DMS 273 treated with DMSO at 0.1 percent for 48 hours (cell line): ENCODE measurements at places on chromosomes 12 and 14.

- no peak for DNase-seq
Measured at GRCh38 chr12:68825569-68826217, 17.7 kb downstream of the MDM2 start.

GRCh38 chr12:106601031-106601430 is 18.2 kb downstream of the RFX4 start:
- DNase-seq, result peak; percentile 24

DNA sequence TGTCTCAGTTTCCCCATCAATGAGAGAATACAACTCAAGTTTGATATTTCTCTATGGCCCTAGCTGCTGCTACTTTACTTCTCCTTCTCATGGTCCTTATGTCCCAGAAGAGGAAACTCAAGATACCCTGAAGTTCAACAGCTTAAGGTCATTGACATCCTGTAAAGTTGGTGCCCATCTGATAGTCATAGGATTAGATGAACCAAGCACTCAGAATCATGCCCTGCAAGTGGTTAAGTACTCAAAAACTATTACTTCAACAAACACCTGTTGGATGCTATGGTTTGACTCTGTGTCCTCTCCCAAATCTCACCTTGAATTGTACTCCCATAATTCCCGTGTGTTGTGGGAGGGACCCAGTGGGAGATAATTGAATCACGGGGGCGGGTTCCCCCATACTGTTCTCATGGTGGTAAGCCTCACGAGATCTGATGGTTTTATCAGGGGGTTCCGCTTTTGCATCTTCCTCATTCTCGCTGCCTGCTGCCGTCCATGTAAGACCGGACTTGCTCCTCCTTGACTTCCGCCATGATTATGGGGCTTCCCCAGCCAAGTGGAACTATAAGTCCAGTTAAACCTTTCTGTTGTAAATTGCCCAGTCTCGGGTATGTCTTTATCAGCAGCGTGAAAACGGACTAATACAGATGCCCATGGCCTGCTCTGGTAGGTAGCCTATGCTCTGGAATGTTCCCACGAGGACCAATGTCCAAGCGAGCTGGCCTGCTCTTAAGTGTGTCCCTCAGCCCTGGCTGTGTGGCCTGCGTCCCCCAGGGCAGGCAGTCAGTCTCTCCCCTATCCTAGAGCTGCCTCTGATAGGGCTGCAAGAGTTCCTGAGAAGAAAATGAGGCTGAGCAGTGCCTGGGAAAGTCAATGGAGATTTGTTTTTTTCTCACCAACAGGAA is 18.1 kb downstream of the CAMKK2 start:
- no peak for DNase-seq

DNA sequence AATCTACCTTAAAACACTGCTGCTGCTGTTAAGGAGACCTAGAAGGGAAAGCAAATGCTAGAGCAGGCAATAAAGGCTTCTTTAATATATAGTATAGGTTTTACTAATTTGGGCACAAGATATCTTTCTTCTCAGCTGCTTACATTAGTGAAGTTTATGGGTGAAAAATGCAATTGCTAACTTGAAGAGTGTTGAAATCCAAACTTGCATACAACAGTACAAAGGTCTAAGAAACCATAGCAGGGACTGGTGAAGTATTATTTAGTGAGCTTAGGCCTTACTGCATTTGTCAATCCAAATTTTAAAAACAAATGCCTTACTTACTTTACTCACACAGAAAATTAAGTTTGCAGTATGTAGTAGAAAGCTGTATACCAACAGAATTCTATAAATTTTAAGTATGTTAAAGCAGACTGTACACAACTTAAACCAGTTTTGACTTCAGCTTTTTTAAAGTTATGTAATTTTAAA is 1.4 kb upstream of the AP4S1 start:
- no peak for DNase-seq

DNA sequence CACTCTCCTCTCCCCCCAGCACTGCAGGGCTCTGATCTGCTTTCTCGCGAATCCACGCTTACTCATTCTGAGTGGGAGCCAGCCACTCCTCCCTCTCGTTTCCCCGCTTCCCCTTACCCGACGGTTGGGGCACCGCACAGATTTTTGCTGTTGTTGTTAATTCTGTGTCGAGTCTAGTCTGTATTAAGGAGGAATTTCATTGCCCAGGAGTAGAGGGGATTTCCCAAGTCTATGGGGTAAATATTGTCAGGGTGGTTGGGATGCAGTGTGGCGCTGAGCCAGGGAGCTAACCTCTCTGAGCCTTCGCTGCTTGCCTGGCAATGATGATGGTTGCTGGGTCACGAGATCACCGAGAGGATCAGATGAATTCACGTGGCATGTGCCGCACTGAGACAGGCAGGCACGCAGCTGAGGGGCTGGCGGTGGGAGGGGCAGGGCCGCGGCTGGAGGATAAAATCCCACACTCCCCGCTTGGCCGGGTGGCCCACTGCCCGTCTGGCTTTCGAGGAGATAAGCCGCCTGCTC is 18.5 kb downstream of the NCOR2 start:
- DNase-seq, result no peak

- DNase-seq, result peak; percentile 97
Measured at GRCh38 chr14:72332046-72332445, 399.8 kb downstream of the RGS6 start.
